ENCODE measurements at places on chromosomes 6 and 20.
A peak's percentile ranks its signal among the peaks of the same experiment; 100 is the strongest.

- DNase-seq: peak; percentile 40
Measured at GRCh38 chr6:158536891-158537798, 22.7 kb upstream of the TMEM181 start.

- DNase-seq: peak; percentile 61
Measured at GRCh38 chr20:57439432-57439831, 48.2 kb downstream of the RBM38 start.

- no peak for DNase-seq
Measured at GRCh38 chr20:24382743-24383142, 86.7 kb upstream of the SYNDIG1 start.

DNA sequence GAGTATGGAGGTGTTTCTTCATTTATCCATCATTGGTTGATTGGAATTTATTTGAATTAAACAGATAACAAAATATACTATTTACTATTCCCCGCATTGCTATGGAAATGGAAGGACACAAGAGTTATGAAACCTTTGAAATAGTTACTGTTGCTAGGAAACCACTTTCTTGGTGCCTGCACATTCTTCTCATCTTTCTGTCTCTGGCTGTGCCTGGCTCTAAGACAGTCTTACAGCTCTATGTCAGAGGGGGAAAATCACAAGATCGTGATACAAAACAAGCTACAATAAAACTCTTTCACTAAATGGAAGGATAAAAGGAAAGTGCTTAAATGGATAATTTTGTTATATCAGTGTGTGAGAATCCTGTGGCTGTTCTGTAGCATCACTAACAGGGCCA lies 453.0 kb downstream of the LMBRD1 start:
- DNase-seq: no peak

- DNase-seq: no peak
Measured at GRCh38 chr20:62368976-62369814, 2.1 kb upstream of the LAMA5 start.

GRCh38 chr6:105881608-105882007 lies 204.5 kb upstream of the PRDM1 start:
- DNase-seq: no peak

GRCh38 chr20:19950042-19950441 lies 67.1 kb upstream of the NAA20 start:
- DNase-seq: no peak

DNA sequence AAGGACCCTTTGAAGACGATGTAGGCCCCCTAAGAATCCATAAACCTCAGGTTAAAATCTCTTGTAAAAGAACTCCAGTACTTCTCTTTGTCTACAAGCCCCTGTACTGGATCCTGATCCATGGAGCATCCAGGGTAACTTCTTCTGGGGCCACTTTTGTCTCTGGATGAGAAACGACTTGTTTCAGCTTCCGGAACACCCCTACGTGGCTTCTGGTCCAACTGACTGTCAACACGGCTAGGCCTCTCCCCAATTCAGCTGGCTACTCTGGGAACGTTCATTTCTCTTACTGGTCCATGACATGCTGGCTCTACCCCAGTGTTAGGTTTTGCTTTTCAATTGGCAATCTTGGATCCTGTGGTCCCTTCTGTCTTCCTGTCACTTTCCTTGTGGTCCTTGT lies 198.0 kb downstream of the BACH2 start:
- DNase-seq: no peak

DNA sequence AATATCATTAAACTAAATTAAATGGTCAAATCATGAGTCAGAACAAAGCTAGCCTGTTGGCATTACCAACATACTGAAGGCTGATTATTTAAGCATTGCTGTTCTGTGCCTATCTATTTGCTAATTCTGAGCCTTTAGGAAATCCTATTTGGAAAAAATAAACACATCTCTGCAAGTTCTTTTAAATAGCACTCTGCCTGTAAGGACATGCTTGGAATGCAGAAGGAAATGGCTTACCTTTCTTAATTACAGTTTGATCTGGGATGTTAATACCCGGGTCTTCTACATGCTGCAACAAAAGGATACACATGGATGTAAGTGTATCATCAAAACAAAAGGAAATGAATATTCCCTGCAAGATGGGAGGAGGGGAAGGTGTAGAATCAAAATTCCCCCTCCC lies 8.3 kb downstream of the TFAP2A start:
- DNase-seq: no peak

- DNase-seq: no peak
Measured at GRCh38 chr6:167528239-167528638, 203.4 kb downstream of the TTLL2 start.
